Stimulated activated CD4-positive, alpha-beta T cell treated with anti-CD3 and anti-CD28 coated beads, Interleukin-12 subunit alpha, Interleukin-12 subunit beta, amount 100 ng/mL, for 4 hours (primary cell): ENCODE measurements at places on chromosomes 3 and 15.

DNA sequence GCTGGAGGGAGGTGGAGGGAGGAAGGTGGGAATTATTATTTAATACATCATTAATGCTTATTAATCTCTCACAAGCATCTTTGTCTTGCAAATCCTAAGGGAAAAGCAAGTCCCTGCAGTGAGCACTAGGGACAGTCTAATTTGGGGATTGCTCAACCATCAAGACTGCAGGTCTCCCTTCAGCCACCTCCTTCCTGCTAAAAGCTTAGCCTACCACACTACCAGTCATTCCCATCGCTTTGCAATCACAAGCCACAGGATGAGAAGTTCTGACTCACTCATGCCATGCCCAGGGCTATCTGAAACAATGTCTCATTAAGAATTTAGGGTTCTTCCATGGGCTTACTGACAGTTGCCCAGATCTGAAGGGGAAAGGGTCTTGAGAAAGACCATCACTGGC lies 51.0 kb upstream of the EIF1B start:
- no peak for DNase-seq

GRCh38 chr3:66297260-66297873 lies 76.6 kb downstream of the SLC25A26 start:
- DNase-seq = no peak

DNA sequence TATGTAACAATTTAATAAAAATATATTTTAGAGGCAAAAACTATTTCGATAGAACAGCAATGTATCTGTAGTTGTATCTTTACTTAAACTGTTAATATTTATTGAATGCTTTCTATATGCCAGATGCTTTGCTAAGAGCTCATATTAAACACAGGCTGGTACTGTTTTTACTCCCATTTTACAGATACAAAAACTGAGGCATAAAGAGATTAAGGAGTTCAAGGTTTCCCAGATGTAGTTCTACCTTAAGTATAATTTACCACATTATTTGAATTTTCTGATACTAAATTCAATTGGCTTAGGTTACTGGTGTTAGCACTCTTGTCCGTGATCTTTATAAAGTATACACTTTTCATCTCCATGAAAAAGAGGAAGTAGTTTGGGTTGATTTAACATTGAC lies 149.8 kb downstream of the ROBO2 start:
- DNase-seq = no peak

GRCh38 chr3:37031096-37031682 lies 37.9 kb downstream of the MLH1 start:
- no peak for DNase-seq

- no peak for DNase-seq
Measured at GRCh38 chr3:26807272-26807671, 184.7 kb downstream of the LRRC3B start.

GRCh38 chr15:25689592-25689991 lies 173.5 kb downstream of the ATP10A start:
- DNase-seq = no peak

- no peak for DNase-seq
Measured at GRCh38 chr15:23574742-23575141, 9.3 kb downstream of the MKRN3 start.

- peak; percentile 67 for DNase-seq
Measured at GRCh38 chr15:90001683-90002427, 731 bp downstream of the ZNF710 start.

DNA sequence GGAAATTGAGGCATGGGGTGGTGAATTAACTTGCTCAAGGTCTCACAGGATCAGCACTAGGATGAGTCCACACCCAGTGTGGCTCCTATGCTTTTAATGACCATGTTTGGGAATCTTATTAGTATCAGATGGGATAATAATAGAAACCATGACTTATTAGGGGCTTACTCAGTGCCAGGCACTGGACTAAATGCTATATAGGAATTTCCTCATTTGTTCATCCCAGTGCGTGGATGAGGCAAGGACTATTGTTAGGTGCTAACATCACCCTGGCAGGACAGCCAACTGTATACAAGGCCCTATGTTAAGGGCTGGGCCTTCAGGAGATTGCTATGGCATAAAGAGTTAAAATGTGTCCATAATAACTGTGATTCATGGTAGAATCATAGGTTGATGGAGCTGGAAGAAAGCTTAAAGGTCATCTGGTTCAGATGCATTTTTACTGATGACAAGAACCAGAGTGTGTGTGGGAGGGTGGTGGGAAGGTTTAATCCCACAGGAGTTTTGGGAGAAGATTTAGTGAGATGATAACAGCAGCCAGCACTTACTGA lies 4.7 kb upstream of the FEM1B start:
- no peak for DNase-seq

GRCh38 chr3:147403511-147403910 lies 2.8 kb downstream of the ZIC4 start:
- no peak for DNase-seq

- DNase-seq = no peak
Measured at GRCh38 chr3:86937306-86937791, 53.6 kb downstream of the VGLL3 start.

DNA sequence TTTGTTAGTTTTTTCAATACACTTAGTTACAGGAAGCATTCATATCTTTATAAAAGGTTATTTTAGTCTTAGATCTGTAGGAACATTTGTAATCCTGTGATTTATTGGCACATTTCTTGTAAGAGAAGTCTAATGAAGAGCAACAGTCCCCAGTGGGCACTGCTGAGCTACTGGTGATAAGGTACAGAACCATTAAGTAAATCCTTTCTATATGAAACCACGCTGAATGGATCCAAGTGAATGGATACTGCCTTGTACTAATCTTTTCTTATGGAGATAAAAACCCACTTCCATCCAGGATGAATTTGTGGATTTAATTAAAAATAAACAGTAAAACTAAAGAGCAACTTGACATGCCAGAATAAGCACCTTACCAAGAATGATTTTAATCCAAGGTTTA lies 64.0 kb downstream of the SHQ1 start:
- DNase-seq = no peak

- DNase-seq = no peak
Measured at GRCh38 chr3:2847062-2847841, 262.9 kb downstream of the IL5RA start.

DNA sequence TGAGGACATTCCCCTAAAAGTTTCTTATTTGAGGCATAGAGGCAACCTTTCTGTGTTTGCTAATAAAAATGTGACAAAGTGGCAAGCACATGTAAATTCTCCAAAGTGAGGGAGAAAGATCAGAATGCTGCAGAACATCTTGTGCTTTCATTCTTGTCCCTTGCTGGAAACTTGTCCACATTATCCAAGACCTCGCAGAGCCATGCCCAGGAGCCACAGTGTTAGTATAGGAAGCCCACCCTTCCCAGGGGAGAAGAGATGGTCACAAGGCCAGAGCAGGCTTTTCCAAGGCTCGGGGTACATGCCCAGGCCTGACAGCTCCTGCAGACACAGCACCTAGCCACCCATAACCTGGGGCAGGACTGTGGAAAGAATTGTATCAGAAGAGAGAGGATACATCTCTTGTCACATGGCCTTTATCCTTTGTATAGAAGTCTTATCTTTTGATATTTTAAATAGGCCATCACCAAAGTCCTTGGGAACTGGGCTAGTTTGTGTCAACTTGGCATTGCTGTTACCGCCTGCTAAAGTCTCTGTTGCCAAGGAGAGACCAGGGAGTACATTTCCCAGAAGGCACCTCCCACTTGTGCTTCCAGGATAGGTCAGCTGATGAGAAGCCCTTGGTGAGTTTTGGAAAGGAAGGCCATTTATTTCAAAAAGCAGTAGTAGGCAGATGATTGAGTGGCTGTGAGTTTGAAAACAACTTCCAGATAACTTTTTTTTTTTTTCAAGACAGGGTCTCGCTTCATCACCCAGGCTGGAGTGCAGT lies 10.5 kb downstream of the DLEC1 start:
- no peak for DNase-seq

DNA sequence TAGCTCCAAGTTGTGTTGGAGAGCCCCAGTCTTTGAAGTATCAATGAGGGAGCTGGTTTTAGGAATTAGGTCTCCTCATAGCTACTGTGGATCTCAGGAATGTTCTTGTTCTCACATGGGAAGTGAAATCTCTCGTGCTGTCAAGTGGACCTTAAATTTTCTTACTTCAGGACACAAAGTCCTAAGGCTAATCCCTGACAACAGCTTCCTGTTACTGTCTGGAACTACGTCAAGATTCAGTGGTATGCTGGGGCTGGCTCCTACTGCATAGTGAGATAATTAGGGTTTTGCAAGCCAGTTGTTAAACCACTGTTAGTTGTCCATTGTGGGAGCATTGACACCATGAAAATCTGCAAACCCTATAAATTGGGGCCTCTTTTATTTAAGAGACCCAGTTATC lies 22.8 kb downstream of the MESP1 start:
- DNase-seq = no peak

DNA sequence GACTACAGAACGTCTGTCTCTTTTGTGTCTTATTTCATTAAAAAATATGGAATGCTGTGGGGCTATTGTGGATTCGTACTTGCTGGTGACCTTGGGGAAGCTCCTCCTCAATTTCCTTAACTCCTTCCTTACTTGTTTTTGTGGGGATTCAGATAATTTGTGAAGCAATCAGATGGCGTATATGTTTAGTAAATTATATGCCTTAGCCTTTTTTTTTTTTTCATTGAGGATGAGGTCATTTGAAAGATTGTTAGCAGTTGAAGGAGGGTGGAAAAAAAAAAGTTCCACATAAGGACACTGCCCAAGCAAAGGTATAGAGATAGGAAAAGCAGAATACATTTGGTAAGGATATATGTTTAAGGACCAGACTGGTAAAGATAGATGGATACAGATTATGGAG lies 3.3 kb downstream of the RNF13 start:
- DNase-seq = no peak

DNA sequence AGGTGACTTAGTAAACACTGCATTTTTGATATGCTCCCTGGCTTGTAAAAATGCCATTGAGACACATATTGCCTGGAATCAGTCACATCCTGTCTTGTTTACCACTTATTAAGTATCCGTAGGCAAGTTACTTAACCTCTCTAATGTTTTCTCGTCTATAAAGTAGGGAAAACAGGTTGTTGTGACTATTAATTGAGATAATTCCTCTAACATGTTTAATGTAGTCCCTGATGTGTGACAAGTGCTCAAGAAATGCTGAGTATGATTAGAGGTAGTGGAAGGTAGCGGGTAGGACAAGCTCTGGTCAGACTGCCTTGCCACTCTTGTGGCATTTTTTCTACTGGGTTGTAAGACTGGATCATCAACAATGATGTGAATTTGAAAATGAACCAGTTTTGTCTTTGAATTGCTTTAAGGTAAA lies 54.1 kb downstream of the NFKBIZ start:
- DNase-seq = no peak

GRCh38 chr15:74042603-74043424 lies 39.5 kb downstream of the GOLGA6A start:
- DNase-seq = no peak

- no peak for DNase-seq
Measured at GRCh38 chr3:14991818-14992612, 44.6 kb downstream of the NR2C2 start.

DNA sequence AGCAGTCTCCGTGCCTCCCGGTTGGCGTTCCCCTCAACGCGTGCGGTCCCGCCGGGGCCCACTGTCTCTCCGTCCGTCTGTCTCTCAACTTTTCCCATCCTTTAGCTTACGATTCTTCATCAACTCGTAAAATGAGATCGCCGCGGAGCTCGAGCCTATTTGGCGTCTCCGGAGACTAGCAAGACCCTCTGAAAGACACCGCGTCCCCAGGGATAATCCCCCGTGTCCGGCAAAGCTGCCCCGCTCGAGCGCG lies 3.4 kb downstream of the GATA2 start:
- no peak for DNase-seq
